ENCODE measurements at places on chromosomes 16 and 17.

- DNase-seq = no peak
Measured at GRCh38 chr16:57335366-57335765, 23.2 kb upstream of the CCL22 start.

DNA sequence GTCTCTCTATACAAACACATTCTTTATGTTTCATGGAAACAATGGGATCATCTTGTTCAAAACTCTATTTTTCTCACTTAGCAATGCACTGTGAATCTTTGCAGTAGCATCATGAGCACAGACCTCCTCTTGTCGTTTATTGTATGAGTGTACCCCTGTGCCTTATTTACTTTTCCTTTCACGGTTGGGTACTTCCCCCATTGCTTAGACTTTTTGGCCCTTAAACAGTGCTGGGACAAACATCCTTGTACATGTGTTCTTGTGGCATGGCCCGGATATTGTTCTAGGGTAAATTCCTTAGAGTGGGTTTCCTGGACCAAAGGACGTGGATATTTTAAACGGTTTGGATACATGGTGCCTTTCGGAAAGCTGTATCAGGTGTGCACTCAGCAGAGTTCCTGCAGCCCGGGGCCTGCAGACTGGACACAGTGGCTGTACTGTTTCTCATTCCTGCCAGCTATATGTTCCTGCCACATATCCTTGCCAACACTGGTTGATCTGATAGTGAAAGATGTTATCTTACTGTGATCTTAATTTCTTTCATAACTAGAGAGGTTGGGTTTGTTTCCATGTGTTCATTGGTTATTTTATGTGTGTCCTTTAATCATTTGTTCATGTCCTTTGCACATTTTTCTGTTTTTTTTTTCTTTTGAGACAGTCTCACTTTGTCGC lies 111.1 kb downstream of the OR1D5 start:
- DNase-seq = no peak

- DNase-seq = no peak
Measured at GRCh38 chr16:138049-138417, 440 bp downstream of the NPRL3 start.

DNA sequence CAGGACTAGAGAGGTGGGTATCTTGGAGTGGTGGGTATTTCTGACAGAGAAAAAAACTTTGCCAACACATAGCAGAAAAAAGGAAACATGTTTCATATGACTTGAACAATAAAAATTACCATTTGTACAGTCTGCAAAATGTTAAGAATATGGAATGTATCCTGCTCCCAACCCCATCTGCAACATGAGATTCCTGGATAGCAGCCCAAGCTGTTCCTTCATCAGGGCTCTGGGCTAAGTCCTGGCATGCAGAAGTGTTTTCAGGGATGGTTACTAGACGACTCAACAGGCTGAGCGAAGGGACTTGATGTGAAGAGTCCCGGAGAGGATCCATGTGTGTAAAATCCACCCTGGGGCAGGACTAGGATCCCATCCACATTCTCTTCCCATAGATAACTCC lies 121.0 kb upstream of the IRX3 start:
- no peak for DNase-seq

DNA sequence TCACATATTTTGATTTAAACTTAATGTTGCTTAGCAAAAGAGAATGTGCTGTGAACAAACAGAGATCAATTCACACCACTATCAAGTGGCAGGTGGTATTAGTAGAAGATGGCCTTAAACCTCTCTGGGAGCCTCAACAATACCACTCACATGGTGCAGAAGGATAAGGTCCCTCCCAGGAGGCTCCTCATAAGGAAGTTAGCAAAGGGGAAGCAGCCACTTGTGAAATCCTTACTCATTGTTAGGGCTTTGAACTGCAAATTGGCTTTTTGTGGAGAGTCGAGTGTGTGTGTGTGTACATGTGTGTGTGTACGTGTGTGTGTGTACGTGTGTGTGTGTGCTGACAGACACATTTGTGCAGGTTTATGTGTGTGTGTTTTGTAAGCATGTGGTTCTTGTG lies 48.9 kb upstream of the ASIC2 start:
- DNase-seq = no peak

GRCh38 chr16:87461466-87461991 lies 31.3 kb downstream of the ZCCHC14 start:
- DNase-seq = peak; percentile 9
